ENCODE measurements at places on chromosomes 2 and 18.

- DNase-seq = no peak
Measured at GRCh38 chr2:196361606-196362326, 190.4 kb upstream of the STK17B start.

DNA sequence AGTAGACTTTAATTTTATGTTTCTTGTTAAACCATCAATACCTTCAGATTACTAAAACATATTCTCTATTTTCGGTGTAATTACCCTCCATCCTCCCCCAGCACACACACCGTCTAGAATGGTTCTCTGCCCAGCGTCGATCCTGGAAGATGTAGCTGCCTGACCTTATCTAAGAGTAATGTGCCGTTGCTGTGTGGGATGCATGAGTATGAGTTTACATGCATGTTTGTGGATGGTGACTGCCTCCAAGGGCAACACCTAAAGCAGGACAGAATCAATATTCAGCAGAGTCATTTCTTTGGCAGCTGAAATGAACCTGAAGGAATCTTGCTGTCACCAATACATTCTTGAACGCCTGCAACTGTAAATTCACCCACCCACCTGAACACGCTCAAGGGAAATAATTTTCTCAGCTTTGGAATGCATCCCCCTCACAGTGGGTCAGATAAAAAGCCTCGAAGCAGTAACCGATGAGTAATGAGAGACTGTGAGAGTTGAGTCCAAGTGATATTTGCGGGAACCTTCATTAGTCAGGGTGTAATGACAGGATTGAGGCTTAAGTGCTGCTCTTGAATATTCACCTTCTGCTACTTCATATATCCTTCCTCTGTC, 155.8 kb upstream of the RND3 start:
- no peak for DNase-seq

- DNase-seq = no peak
Measured at GRCh38 chr2:161857920-161858319, 216.1 kb downstream of the DPP4 start.

DNA sequence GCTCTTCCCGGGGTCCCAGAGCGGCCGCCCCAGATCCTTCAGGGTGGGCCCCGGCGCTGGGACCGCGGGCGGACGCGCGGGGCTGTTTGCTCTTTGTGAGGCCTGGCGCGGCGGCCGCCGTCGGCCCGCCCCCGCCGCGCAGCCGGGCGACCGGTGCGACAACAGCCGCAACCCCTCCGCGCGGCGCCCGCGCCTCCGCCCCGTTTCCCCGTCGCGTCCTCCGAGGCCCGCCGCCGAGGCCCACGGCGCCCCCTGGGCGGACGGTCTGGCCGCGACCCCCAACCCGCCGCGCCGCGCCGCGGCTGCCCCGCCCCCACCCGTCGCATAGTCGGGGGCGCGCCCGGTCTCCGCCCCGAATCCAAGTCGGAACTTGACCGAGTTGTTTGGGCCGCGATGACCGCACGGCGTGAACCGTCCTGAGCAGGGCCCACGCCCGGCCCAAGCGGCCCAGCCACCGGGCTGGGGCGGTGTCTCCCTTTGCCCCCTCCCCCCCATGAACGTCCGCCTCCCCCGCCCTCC, 448 bp downstream of the YPEL5 start:
- DNase-seq = peak; percentile 65

DNA sequence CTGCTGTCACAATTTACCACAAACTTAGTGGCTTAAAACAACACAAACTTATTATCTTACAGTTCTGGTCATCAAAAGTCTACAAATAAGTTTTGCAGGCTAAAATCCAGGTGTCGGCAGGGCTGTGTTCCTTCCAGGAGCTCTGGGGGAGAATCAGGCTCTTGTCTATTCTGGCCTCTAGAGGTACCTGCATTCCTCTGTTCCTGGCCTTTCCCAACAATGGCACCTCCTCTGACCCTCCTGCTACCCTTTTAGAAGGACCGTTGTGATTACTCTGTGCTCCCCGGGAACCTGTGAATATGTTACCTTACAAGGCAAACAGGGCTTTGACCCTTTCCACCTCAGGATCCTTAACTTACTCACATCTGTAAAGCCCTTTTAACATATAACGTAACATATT, 98.5 kb downstream of the MRPS9 start:
- DNase-seq = no peak

DNA sequence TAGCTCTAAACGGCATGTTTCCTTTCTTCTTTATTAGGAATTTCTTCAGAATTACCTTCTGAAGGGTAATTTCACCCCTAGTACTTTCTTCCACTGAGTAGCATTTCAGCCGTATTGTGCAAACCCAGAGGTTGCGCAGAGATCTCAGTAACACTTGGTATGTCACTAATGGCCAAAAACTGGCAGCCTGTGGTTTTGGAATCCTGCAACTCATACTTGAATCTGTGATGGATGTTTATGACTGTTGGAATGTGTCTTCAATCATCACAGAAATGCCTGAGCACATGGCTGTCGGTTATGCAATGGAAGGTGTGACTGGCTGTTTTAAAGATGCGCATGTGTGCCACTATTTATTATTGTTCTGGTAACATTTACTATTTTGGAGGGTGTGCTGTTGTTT, 100.0 kb downstream of the COLEC12 start:
- DNase-seq = no peak

DNA sequence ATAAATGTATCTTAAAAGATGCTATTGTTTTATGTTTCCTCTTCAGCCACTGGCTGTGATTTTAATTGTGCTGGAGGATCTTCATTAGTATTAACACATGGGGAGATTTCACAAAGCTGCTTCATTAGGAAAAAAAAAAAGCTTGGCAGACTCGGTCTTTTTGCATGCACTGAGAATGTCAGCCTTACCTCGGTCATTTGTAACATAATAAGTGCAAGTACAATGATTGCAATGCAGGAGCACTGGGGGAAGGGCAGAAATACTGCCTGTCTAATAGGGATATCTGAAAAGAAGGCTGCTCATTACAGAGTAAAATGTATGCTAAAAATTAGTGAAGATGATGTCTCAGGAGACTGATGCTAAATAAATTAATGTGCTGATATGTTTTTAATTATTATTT, 1.3 kb upstream of the BAZ2B start:
- peak; percentile 30 for DNase-seq

DNA sequence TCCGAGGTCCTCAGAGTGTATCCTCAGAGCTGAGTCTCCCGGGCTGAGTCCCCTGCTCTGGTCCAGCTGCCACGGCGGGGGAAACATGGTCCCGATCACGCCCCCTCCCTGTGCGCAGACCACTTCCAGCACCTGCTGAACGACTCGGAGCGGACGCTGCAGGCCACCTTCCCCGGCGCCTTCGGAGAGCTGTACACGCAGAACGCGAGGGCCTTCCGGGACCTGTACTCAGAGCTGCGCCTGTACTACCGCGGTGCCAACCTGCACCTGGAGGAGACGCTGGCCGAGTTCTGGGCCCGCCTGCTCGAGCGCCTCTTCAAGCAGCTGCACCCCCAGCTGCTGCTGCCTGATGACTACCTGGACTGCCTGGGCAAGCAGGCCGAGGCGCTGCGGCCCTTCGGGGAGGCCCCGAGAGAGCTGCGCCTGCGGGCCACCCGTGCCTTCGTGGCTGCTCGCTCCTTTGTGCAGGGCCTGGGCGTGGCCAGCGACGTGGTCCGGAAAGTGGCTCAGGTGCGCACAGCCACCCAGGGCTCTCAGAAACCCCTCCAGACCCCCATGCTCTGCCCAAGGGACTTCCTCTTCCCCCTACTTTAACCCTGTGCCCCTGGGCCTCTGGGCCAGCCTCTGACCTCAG, 26.7 kb downstream of the GPC1 start:
- DNase-seq = no peak

- no peak for DNase-seq
Measured at GRCh38 chr2:875687-876615, 74.7 kb upstream of the SNTG2 start.

- DNase-seq = no peak
Measured at GRCh38 chr2:81675641-81676040, 1371.1 kb upstream of the LRRTM1 start.

DNA sequence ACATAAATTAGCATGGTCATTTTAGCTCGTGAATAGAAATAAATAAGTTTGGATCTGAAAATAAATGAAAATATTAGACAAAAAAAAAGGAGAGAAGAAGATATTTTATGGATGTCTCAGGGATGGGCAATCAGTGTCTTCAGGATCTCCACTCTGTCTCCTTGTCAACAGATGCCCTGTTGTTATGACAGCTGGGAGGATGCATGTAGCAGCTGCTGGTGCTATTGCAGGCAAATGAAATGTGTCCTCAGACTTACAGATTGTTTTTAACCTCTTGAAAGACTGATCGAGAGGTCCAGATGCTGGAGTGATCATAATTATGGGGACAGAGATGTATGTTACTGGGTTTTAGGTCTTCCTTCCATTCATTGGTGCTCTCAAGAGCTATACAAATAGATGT, 24.7 kb upstream of the ARL4C start:
- DNase-seq = no peak

- DNase-seq = no peak
Measured at GRCh38 chr2:120481446-120482194, 135.7 kb downstream of the INHBB start.

DNA sequence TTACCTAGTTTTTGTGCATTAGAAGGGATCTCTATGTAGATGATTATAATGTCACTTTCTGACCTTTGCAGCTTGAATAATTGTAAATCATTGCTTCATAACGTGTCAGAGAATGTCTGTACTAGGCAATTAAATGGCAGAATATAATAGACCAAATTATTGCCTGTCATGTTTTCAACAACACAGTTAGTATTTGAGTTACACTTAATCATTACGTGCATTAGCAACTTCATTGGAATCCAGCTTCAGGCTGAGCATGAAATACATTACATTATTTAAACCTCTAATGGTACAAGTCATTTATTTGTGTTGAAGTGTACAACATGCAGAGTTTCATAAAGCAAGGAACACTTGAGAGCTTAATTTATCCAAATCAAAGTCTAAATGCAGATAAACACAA, 48.0 kb downstream of the ZNF407 start:
- DNase-seq = no peak

DNA sequence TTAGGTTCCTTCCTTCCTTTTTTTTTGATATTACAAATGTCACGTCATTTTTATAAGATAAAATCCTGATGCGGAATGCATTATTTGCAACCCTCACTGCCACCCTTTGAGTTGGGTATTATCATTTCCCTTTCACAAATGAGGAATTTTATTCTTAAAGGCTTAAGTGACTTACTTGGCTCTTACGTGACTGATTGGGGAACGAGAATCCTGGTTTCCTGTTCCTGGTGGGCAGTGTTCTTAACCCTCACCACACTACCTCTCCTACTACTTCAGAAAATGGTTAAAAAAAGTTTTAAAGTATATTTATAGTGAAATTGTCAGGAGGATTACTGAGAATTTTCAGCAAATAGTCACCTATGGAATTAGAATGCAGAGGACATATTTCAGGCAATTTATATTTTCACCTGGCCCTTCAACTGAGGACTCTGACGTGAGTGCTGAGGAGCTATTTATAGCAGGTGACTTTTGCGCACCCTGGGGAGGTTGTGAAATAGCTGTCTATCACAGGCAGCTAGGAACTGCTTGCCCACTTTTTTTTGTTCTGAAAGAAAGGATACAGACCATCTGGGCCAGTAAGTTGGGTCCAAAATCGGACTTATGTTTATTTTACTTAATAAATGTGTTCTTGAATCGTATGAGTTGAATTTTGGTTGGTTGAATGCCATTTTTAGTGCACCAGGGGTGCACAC, 18.7 kb upstream of the RASGRP3 start:
- DNase-seq = peak; percentile 65

DNA sequence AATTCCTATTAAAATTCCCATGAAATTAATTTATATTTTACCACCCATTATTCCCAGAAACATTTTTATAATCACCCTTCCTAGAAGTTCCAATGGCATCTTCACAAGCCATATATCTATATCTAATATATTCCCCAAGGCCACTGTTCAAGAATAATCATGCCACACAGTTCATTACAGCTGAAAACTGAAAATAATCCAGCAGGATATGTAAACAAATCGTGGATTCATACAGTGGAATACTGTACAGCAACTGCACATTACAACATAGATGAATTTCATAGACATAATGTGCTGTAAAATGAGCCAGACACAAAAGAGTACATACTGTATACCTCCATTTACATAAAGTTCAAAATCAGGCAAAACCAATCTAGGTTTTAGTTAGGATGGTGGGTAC, 63.9 kb upstream of the SERPINE2 start:
- no peak for DNase-seq

DNA sequence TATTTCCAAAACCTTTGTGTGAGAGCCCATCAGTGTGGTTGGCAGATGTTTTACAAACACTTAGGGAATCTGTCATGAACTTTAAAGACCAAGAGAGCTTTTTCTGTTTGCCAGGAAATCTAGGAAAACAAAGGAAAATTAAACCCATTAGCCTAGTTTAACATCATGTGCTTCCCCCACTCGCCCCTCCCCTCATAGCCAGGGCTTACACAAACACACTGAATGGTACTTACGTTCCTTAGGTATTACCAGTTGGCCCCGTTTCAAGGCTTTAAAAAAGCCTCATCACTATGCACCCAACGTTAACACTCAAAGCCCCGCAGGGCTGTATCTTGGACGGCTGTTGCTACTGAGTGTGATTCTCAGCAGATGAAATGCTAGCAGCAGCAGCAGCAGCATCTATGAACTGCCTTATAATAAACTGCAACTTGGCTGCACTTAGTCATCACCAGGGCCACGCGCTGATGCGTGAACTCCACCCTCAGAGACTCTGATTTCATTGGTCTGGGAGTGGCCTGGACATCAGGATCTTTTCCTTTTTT, 20.1 kb upstream of the TTC39C start:
- DNase-seq = peak; percentile 73

DNA sequence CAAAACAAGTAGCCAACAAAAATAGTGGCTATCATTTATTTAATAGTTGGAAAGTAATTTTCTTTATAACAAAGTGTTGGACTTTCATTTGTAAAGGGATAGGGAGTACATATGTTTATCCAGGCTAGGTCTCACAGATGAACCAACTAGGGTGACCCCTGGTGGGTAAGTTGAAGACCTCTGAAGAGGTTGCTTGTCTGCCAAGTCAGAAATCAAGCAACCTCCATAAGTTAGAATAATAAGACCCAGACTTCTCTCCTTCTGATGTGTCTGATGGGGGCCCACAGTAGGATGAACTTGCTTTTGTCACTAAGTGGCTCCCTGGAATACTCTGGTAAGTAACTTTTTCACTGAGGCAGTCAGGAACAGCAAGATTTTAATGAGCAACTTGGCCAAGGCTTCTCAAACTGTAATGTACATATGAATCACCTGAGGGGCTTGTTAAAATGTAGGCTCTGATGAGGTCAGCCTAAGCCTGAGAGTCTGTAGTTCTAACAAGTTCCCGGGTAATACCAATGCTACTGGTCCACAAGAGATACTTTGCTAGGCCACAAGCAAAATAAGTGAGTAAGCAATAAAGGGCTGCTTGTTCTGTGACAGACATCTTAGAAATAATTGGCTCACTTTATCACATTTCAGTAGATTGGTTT, 319.6 kb downstream of the PIK3C3 start:
- peak; percentile 21 for DNase-seq

DNA sequence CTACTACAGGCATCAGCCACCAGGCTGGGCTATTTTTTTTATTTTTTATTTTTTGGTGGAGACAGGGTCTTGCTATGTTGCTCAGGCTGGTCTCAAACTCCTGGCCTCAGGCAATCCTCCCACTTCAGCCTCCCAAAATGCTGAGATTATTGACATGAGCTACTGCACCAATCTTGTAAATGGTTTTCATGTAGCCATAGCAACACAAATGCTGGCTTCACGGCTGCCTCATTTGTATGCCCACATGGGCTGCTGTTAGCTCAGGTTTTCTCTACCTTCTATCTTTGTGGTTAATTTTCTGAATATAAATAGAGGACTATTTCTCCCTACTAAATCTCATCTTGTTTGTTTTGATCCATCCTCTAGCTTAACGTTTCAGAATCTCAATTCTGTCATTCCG, 58.2 kb downstream of the PLEKHM3 start:
- DNase-seq = no peak

GRCh38 chr18:57426187-57426586, 9.0 kb upstream of the ONECUT2 start:
- no peak for DNase-seq

Data from hepatocyte (in vitro differentiated cells).